ENCODE measurements at places on chromosomes 2 and 18. TPM values are rescaled to one million over a fixed set of nuclear protein-coding genes. Genes with fewer than 3 reads are reported as not detected.

- DNase-seq: peak; percentile 5
Observed at GRCh38 chr2:143686585-143687164, 557.5 kb downstream of the ARHGAP15 start.

DNA sequence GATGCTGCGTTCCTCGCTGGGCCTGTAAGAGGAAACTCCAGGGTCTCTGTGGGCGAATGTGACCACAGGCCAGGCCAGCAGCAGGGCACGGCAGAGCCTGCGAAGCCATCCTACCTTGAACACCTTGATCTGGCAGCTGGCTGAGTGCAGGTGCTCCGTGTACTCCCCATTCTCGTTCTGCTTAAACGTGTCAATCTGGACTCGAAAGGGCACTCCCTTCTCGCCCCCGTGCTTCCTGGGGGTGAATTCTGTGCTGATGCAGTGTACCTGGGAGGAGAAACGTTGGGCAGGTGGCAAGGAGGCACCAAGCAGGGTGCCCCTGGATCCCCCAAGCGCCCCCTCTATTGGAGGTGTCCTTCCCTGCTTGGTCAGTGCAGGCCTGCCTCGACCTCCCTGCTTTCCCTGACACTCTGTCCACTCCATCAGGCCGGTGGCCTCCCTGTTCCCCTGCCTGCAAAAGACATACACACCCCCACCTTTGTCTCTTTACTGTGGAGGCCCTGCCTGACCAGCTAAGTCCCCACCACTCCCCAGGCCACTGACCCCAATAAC, 38.2 kb downstream of the TFCP2L1 start:
- no peak for DNase-seq

GRCh38 chr2:64767670-64768468, 114.2 kb upstream of the SERTAD2 start:
- peak; percentile 93 for DNase-seq

GRCh38 chr2:144914622-144915318, 394.9 kb upstream of the ZEB2 start:
- DNase-seq: no peak

DNA sequence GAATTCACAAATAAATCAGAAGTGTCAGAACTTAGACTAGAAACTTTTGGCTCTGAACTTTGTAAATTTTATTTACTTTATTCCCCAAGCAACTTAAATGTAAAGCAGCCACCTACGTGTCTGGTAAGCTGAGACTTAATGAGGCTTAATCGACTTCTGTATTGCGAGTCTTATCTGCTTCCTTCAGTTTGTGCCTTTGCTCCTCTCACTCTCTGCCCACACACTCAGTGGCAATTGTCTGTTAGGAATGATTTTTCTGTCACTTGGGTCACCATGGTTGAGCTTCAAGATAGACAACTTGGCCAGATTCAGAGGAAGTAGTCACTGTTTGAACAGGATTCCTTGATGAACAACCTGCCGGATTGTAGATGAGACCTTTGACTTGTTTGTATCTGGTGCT, 691.4 kb upstream of the FSHR start:
- DNase-seq: no peak

GRCh38 chr2:160921386-160921964, 238.8 kb upstream of the TANK start:
- no peak for DNase-seq

GRCh38 chr2:201059961-201060755, 11.3 kb downstream of the HYCC2 start:
- no peak for DNase-seq

Gene ZNF892
- total RNA-seq: 1.7 TPM

Gene COBLL1
- total RNA-seq: 6.7 TPM

All from Daoy (cell line).